Activated naive CD8-positive, alpha-beta T cell treated with anti-CD3 and anti-CD28 coated beads, Interleukin-2, amount 10 ng/mL, durations not matched to agents 7 days and 5 days (primary cell): ENCODE measurements at places on chromosomes 4 and X. TPM values are rescaled to one million over a fixed set of nuclear protein-coding genes. Genes with fewer than 3 reads are reported as not detected.
A peak's percentile ranks its signal among the peaks of the same experiment; 100 is the strongest.

DNA sequence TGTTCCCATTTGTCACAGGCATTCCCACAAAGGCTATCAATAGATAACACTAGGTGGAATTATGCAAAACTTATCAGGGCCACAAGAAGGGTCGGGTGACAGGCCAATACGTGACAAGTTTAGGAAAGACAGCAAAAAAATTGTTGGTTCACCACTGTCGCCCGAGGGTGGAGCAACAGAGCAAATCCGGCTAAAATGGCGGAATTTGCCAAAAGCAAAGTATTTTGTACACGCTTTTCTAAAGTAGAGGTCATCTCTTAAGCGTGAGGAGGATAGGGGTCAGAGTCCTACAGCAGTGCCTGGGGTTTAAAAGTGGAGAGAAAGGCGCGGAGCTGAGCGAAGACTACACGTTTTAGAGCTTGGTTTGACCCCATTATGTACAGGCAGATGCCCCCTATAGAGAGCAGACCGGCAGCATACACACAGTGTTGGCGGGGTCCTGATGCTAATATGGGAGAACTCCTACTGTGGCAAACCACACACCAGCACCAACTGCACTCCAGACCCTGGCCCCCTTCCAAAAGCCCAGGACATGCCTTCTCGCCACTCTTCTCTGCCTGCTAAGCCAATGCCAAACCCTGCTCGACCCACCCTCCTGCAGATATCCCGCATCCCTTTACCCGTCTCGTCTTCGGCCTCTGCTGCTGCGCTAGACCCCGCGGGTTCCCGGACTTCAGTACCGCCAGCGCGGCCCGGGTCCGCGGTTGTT, 733 bp downstream of the CCNA2 start:
- peak overlapping the region; percentile 98 for H3K27ac ChIP-seq
- DNase-seq = peak; percentile 53
- H3K4me1 ChIP-seq = peaks cover 25% of the 10 kb centered on the region
- no peaks in the 10 kb centered on the region for H3K27me3 ChIP-seq

DNA sequence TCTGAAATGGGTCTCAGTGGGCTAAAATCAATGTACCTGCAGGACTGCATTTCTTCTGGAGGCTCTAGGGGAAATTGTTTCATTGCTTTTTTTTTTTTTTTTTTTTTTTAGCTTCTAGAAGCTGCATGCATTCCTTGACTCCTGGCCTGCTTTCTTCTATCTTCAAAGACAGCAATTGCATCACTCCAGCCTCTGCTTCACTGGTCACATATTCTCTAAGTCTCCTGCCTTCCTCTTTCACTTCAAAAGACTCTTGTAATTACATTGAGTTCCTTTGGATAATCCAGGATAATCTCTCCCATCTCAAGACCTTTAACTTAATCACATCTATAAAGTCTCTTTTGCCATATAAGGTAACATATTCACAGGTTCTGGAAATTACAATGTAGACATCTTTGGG, 11.3 kb upstream of the PCYT1B start:
- peaks cover 8% of the 10 kb centered on the region for H3K27me3 ChIP-seq
- no peak overlapping the region for H3K27ac ChIP-seq
- H3K4me1 ChIP-seq = no peaks in the 10 kb centered on the region

- no peaks in the 10 kb centered on the region for H3K27me3 ChIP-seq
- peak overlapping the region; percentile 89 for H3K27ac ChIP-seq
- H3K4me3 ChIP-seq = peak overlapping the region; percentile 69
- peaks cover 2% of the 10 kb centered on the region for H3K36me3 ChIP-seq
- DNase-seq = peak; percentile 57
These were observed 8.0 kb downstream of the TBC1D14 start for GRCh38 chr4:6917461-6918271.

GRCh38 chr4:55553441-55554201, 6.9 kb upstream of the CLOCK start:
- peaks cover 10% of the 10 kb centered on the region for H3K4me1 ChIP-seq
- peak overlapping the region; percentile 22 for H3K4me3 ChIP-seq
- peaks cover 15% of the 10 kb centered on the region for H3K27me3 ChIP-seq

GRCh38 chr4:74021601-74022000, 16.9 kb downstream of the CXCL3 start:
- H3K4me1 ChIP-seq = peaks cover 2% of the 10 kb centered on the region
- DNase-seq = no peak
- H3K36me3 ChIP-seq = no peaks in the 10 kb centered on the region
- no peaks in the 10 kb centered on the region for H3K27me3 ChIP-seq
- no peak overlapping the region for H3K27ac ChIP-seq
- H3K4me3 ChIP-seq = no peak overlapping the region

DNA sequence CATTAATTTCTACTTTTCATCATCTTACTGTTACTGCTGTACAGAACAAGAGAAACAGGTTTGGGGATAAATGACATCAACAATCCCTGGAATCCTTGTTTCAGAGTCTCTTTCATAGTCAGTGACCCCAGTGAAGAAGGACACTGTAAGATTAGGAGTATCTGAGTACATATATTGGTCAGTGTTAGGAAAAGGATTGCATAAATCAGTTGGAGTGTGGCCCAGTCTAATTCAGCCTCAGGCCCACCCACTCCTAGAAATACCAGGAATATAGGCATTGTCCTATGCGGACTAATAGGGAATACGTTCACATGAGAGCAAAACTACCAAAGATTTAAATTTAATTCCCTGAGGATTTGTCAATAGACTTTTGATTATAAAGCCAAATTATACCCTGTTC, 237.8 kb downstream of the LDB2 start:
- no peaks in the 10 kb centered on the region for H3K27me3 ChIP-seq
- H3K27ac ChIP-seq = no peak overlapping the region

DNA sequence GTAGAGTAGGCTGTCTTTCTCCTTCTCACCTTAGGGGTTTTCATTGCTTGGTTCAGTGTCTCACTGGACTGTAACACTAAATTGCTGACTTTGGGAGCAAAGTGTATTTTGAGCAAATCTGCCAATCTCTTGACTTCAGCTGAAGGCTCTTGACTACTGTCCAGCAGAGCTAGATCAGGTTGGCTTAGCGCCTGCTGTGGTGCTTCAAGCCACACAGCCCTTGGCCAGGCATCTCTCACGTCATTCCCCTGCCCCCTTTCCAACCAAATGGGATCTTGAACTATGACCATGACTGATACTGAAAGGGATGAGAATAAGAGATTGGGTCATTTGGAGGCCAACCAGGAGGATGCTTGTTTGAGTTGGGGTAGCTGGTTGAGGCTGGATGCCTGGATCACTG, 4.8 kb downstream of the SLC16A2 start:
- peaks cover 3% of the 10 kb centered on the region for H3K4me1 ChIP-seq
- no peak overlapping the region for H3K27ac ChIP-seq
- H3K36me3 ChIP-seq = no peaks in the 10 kb centered on the region
- H3K27me3 ChIP-seq = peaks cover 11% of the 10 kb centered on the region
- H3K4me3 ChIP-seq = no peak overlapping the region
- DNase-seq = no peak

The C1QTNF7 gene
- not detected for total RNA-seq

The HS3ST1 gene
- total RNA-seq = 0.47 TPM

GRCh38 chr4:16914208-16914607, 15.8 kb upstream of the LDB2 start:
- no peak overlapping the region for H3K4me3 ChIP-seq
- no peak for DNase-seq
- H3K27me3 ChIP-seq = no peaks in the 10 kb centered on the region

DNA sequence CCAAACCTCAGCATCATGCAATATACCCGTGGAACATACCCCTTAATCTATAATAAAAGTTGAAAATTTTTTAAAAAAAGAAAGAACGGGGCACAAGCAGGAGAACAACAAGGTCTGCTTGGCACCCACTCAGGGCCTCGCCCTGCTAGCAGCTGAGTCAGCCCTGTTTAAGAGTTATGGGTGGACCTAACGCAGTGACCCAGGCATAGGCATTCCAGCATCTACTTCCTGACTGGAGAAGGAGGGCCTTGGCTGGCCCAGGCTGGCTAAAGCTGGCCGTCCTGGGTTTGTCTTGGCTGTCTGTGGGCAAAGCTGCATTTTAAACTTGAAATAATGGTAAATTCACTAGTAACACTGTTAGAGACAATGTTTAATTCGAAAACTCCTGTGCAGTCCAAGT, 236.7 kb upstream of the PGRMC2 start:
- no peak overlapping the region for H3K4me3 ChIP-seq
- no peaks in the 10 kb centered on the region for H3K4me1 ChIP-seq
- peaks cover 2% of the 10 kb centered on the region for H3K36me3 ChIP-seq
- H3K27me3 ChIP-seq = peaks cover 2% of the 10 kb centered on the region
- no peak for DNase-seq

DNA sequence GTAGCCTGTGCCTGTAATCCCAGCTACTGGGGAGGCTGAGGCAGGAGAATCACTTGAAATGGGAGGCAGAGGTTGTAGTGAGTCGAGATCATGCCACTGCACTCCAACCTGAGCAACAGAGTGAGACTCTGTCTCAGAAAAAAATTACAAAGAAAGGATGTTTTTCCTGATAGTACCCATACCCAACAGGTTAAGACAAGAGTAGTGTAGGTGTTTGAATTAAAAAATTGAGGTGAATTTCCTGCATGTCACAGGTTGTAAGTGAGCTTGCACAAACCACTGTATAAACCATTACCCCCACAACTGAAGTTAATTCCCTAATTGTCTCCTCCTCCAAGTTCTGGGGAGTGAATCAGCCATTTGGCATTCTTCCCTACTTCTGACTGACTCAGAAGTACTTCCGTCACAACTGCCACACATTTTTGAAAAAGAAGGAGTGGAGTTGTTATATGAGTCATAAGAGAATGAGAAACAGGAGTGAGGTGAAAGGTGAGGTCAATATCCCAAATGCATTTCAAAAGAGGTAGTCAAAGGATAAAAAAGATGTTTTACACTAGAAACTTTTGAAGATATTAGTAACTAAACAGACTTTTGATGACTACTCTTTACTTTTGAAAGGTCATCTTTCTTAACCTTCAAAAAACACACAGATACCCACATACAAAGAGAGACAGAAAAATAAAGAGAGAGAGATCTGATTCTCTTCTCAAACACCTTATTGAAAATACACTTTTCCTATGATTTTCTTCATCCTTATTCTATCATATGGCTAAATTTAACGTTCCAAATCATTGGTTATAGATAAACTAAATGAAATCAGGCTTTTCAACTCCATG, 134.5 kb downstream of the BTC start:
- H3K4me1 ChIP-seq = no peaks in the 10 kb centered on the region
- no peak overlapping the region for H3K4me3 ChIP-seq
- H3K27me3 ChIP-seq = no peaks in the 10 kb centered on the region
- no peak for DNase-seq

The SFRP2 gene
- total RNA-seq = not detected

DNA sequence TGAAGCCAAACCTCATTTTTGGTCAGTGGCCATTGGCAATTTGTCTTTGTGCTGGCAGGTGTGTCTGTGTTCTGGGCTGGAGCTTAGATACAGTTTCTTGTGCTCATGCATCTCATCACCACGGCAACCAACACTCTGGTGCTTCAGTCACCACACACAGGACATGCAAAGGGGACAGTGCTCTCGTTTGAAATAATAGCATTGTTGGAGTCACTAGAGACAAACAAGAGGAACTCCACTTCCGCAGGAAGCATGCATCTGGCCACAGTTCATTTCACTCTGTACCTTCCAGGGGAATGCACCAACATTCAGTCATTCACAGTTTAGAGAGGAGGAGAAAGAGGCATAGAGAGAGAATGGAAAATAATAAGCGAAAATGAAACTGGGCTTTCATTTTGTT, 267.4 kb downstream of the ANK2 start:
- DNase-seq = no peak
- H3K27ac ChIP-seq = no peak overlapping the region
- H3K4me3 ChIP-seq = peak overlapping the region; percentile 48
- H3K36me3 ChIP-seq = no peaks in the 10 kb centered on the region

DNA sequence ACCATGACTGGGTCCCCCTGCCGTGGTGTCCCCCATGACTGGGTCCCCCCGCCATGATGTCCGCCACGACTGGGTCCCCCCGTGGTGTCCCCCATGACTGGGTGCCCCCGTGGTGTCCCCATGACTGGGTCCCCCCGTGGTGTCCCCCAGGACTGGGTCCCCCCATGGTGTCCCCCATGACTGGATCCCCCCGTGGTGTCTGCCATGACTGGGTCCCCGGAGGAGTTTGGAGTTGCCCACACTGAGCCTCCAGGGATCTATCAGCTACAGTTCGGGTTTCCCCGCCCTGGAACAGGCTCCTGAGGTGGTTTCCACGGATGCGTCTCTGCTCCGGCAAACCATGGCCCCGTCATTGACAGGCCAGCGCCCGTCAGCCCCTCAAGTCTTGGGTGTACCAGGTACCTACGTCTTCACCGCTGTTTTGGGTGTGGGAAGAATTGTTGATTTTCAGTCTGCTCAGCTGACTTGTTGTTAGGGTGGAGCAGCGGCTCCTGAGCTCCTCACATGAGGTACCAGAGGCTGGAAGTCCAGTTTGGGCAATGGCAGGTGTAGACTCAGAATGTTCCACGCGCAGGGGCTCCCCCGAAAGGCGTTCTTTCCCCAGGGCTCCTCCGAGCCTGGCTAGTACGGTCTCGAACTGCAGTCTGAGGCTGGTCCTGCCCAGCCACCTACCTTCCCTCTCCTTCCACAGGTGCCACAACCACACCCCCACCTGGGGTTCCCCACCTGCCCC, 8.3 kb upstream of the PDE6B start:
- no peak for DNase-seq
- H3K4me3 ChIP-seq = no peak overlapping the region
- H3K27me3 ChIP-seq = peaks cover 5% of the 10 kb centered on the region
- no peak overlapping the region for H3K27ac ChIP-seq
- H3K4me1 ChIP-seq = no peaks in the 10 kb centered on the region

- no peak overlapping the region for H3K4me3 ChIP-seq
- H3K4me1 ChIP-seq = peaks cover 22% of the 10 kb centered on the region
- no peak for DNase-seq
- H3K36me3 ChIP-seq = peaks cover 14% of the 10 kb centered on the region
These were observed 35.5 kb upstream of the PLAC8 start for GRCh38 chr4:83149865-83150652.

DNA sequence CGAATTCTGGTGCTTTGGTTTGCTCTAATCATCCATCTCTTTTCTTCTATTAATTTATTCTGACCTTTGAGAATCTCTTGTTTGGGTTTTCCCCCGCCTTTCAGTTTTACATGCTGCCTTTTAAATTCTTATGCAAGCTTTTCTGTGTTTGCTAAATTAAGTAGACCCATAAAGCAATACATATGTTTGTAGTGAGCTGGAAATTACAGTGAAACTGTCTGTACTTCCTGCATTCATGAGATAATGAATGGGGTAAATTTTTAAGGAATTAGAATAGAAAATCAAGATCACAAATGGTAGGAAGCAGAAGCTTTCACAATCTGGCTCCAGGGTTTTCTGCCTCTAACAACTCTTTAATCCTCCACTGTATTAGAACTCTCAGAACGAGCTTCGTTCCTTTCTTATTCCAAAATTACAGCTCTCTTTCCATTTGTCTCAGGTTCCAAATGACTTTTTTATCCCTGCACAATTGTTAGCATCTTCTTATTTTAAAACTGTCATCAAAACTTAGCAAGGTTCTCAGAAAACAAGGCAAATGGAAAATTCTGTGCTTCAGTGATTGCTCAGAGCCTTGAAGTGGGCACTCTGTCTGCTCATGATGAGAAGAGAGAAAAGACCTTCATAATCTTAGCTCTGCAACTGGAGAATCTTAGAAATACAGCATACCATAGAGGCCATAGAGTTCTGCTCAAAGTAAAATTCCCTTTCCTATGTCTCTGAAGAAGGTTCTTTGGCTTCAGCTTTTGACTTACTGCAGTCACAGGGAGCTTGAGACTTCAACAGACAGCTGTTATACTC, 108.2 kb downstream of the EGF start:
- H3K36me3 ChIP-seq = no peaks in the 10 kb centered on the region
- no peaks in the 10 kb centered on the region for H3K4me1 ChIP-seq
- peaks cover 8% of the 10 kb centered on the region for H3K27me3 ChIP-seq
- DNase-seq = no peak
- H3K27ac ChIP-seq = no peak overlapping the region

- H3K4me3 ChIP-seq = no peak overlapping the region
- no peak overlapping the region for H3K27ac ChIP-seq
- H3K4me1 ChIP-seq = peaks cover 1% of the 10 kb centered on the region
- H3K27me3 ChIP-seq = no peaks in the 10 kb centered on the region
These were observed 6.2 kb downstream of the PPP1R2C start for GRCh38 chrX:42771506-42772335.

The ACOT9 gene
- 28.4 TPM for total RNA-seq
